SJCRH30 (cell line): ENCODE measurements at places on chromosomes 1 and 21.

DNA sequence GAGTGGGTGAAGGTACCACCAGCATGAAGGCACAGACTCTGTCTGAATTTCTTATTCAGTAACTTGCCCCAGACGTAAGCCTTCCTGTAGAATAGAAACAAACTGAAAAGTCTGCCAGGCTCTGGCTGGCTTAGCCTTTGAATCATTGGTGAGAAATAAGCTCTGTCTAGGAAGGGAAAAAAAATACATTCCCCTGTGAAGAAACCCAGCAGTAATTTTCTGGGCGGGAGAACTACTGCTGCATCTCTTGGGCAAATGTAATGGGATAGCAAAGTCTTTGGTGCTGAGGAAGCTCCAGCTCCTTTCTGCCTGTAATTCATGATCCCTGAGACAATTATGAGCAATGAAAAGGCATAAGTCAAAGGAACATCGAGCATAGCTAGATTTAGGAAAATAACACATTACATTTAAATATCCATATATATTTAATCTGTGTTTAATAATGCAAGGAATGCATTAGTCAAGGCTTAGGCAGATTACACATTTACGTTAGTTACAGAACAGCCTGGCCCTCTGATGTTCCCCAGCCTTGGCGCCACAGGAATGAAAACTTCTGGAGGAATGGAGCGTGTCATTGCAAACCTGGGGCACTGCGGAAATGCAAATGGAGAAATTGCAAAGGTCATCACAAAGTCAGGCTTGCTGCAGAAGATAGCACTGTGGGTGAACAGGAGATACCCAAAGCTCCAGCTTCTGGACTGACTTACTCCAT, 216.3 kb upstream of the CAMK1G start:
- DNase-seq = no peak

DNA sequence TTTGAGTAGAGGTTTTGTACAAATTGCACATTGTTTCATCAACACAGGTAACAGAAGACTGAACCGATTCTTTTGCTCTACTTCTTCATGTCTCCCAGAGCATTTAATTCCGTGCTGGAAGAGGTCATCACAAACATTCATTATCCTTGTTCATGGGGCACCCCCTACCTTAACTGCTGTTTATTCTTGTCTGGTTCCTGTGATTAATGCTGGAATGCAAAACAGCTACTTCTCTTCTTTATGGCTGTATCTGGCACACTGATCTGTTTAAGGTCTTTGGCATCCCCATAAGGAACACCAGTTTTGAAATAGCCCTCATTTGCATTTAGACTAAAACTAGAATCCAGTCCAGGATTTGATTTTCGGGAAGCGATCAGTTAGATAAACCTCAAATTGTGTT, 42.2 kb downstream of the NTNG1 start:
- no peak for DNase-seq

DNA sequence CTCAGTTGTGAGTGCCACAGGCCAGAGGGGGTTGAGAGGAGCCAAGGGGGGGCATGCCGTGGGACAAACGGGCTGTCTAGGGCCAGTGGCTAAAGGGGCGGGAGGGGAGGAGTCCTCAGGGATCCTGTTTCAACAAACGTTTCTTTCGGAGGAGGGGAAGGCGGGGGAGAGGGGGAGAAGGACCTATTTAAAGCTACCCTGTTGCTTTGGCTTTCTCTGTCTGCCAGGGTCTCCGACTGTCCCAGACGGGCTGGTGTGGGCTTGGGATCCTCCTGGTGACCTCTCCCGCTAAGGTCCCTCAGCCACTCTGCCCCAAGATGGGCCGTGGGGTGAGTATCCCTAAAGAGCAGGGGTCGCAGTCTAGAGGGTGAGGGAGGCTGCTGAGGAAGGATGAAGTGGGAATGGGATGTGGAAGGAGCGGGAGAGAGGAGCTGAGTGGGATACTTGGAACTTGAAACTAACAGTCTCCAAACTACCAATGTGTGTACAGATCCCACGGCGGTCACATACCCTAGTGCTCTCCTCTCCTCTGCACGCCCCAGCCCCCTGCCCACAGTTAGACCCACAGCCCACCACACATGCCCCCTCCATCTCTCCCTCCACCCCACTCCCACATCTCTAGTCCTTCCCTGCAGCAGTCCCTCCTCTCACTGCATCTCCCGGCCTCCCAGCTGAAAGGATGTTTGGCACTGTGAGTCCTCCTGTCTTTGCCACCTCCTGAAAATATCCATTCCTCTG, at the start of gene ATP1A2:
Gene ATP1A2, plus strand, starts transcription at position 215 of the 738 bp plus-strand sequence. Its CDS starts 103 bp downstream, at position 318.
- peak; percentile 79 for DNase-seq

DNA sequence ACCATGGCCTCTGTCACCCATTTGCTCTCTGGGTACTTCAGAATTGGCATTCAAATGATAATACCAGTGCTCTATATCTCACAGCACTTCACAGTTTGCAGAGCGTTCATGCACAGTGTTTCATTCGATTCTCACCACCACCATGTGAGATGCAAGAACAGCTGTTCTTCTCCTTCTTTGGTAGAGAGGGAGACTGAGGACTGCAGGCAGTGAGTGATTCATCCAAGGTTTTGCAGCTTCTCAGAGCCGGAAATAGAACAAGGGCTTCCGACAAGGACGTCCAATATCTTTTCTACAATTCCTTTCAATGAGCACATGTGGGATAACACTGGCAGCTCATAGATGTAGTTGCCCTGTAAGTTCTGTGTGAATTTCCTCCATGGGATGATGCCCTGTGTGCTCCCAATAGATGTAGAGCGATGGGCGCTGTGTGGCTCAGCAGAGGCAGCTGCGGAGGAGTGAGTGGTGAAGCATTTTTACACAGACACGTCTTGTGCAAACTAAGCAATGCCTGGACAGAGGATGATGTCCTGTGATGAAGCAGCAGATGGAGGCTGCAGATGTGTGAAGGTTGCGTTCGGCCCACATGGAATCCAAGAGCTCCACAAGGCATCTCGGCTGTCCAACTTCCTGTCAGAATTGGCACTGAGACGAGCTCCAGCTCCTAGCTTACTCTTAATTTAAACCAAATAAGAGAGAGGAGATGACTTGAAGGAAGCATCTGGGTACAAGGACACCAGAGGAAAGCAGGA, 24.9 kb downstream of the MT1HL1 start:
- no peak for DNase-seq

- peak; percentile 58 for DNase-seq
Observed at GRCh38 chr1:193115629-193116227, 6.1 kb upstream of the CDC73 start.

DNA sequence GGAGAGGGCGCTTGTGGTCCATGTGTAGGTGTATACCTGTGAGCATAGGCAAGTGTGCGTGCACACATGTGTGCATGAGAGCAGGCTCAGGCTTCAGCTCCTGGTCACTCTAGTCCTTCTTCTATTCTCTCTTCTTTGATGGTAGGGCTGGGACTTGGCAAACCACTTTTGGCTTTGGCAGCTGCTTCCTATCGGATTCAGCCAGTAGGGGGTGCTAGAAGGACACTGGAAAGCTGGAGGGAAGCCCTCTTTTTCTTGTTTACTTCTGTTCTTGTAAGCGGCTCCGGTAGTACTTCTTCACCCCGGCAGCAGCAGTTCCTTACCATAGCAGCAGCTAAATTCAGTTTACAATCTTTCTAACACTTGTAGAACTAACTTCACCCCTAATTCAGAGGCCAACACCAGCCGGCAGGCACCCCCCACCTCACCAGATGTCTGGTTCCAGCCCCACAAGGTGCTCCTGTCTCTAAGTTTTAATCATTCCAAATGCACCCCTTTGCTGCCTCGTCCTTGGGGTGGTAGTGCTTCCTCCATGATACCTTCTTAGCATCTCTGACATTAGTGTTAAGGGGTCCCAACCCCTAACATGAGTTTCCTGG, 25.1 kb downstream of the NENF start:
- peak; percentile 94 for DNase-seq

- peak; percentile 57 for DNase-seq
Observed at GRCh38 chr1:61083013-61083806, 849 bp downstream of the NFIA start.

GRCh38 chr1:201460814-201461644, 8.0 kb downstream of the PHLDA3 start:
- DNase-seq = peak; percentile 72

DNA sequence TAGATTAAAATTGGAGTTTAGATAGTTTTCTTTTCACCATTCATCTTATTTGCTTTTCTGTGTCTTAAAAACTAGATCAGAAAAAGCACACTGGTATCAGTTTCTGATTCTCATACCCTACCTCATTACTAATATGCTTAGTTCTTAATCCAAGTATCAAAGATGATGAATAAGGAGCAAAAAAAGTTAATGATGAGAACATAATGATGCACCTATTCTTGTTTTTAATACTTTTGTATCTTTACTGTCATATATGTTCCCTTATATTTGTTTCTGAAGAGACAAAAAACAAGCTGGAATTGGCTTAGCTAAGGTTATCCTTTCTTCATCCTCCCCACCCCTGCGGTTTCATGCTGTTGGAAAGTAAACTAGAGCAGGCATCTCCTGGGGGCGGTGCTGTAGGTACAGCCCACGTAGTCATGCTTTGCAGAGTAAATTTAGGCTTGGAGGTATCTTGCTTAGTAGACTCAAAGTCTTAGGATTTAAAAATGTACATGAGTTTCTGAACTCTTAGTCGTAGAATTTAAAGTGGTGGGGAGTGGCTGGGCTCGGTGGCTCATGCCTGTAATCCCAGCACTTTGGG, 16.4 kb downstream of the CNIH4 start:
- DNase-seq = no peak

DNA sequence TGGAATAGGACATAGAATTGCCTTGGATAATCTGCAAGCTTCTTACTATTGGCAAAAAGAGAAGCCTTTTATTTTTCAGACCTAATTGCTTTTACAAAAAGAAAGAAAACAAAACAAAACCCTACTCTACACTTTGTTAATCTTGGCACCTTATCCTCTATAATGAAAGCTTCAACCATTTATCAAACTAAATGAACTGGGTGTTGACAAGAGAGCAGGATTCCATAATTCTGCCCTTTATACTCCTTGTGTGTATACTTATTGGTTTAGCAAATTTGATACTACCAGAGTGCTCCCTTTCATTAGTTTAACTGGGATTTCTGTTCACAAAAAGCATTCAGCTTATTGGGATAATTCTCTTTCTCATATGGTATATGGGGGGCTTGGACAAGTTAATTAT, 3.0 kb upstream of the TMCC2 start:
- no peak for DNase-seq

DNA sequence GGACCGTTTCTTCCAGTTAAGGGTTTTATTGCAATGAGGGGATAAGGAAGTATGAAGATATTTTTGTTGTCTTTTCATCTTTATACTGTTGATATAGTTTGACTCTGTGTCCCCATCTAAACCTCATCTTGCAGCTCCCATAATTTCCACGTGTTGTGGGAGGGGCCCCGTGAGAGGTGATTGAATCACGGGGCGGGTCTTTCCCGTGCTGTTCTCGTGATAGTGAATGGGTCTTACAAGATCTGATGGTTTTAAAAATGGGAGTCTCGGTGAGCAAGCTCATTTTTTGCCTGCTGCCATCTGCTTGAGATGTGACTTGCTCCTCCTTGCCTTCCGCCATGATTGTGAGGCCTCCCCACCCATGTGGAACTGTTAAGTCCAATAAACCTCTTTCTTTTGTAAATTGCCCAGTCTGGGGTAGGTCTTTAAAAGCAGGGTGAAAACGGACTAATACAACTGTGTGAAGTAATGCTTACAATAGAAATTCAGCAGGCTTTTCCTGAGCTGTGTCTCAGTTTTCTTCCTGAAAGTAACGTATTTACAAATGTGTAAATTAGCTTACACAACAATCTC, 377.3 kb downstream of the SIPA1L2 start:
- no peak for DNase-seq

DNA sequence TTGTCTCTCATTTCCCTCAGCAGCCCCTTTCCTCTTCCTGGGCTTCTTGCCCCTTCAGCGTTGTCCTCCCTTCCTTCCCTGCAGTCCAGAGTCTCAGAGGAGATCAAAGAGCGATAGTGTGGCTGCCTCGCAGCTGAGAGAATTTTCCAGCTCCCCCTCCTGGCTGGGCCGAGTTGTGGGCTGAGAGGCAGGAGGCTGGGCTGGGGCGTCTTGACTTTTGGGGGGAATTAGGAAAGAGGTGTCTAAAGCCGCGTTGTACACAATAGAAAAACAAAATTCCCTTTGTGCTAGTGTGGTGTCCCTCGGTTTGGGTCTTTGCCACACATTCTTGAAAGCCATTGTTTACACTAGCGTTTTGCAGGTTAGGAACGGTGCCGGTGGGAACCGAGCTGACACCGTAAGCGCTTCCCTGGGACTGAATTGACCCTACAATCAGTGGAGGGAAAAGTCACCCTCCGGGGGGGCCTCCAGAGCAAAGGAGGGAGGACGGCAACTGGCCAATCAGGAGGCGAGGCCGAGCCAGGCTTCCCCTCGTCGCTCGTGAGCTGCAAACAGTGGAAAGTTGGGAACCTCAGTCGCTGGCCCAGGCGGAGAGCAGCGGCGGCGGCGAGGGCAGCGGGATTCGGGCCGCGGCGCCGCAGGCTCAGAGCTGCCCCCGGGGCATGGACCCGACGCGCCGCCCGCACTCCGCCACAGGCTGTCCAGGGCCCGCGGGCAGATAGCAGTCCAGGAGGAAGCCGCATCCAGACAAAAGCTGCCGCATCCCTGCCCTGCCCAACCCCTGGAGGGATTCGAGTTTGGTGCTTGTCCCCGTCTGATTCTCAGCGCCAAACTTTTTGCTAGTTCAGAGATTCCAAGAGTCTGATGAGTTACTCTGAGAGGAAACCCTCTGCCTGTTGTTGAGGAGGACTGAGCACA, at the start of gene HMCN1:
Gene HMCN1, plus strand, starts transcription at position 574 of the 918 bp plus-strand sequence. CDS start 389 bp downstream, outside the sequence.
- DNase-seq = peak; percentile 91

- no peak for DNase-seq
Observed at GRCh38 chr1:69994241-69994640, 211.1 kb downstream of the LRRC40 start.

- no peak for DNase-seq
Observed at GRCh38 chr1:93658188-93658587, 23.4 kb downstream of the BCAR3 start.

- DNase-seq = no peak
Observed at GRCh38 chr21:36478207-36478701, 1.7 kb downstream of the CLDN14 start.

DNA sequence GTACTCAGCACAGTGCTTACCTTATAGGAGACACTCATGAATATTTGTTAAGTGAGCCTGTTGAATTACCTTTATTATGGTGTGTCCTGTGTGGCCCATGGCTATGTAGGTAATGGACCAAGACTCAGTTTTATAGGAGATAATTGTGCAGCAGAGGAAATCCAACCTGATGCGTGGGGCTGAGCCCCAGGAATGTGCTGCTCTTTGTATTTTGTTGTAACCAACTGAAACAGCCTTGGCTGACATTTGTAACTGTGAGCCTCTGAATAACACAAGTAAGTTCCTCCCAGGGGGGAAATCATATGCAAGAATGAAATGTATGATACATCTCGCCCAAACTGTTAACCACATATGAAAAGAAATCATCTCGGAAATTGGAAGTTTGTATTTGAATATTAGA, 364.2 kb upstream of the ZP4 start:
- DNase-seq = no peak
